ENCODE measurements at places on chromosomes 11 and 22.

GRCh38 chr11:66315921-66316811 lies 678 bp downstream of the CD248 start:
- no peak for DNase-seq

DNA sequence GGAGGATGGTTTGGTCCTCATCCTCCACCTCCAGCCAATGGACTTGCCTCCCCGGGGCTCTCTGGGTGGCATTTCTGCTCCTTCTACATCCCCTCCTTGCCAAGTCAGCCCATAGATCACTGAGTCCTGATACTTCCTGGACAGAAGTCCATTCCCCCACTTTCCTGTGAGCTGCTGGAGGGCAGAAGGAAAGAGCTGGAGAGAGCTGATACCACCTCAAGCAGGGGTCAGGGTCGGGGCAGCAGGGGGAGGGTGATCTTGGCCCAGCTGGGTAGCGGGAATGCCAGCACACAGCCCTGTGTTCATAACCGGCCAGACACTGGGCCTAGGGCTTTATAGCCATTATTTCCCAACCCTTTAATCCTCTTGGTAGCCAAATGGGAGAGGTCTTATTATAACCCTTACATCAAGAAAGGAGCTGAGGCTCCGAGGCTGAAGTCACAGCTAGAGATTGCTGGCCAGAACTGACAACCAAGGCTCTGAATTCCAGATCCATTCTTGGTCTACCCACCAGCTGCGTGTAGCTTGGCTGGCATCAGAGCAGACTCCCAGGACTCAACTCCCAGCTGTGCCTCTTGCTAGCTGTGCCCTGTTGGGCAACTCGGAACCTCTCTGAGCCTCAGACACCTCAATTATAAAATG lies 39.9 kb downstream of the CD6 start:
- DNase-seq, result no peak

- DNase-seq, result no peak
These were observed 2.8 kb downstream of the EHD1 start for GRCh38 chr11:64875369-64876228.

DNA sequence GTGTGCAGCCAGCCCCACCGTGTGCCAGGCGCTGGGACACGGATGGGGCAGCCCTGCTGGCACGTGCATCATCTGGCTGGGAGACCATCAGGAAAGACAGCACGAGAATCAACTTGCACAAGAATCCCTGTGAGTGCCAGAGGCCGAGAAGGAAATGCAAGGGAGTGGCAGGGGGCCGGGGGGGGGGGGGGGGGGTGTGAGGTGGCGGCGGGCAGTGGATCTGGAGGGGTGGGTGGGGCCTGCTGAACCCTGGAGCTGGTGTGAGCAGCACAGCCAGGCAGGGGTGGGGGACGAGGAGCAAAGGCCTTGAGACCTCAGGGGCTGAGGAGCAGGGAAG lies 14.0 kb upstream of the FLRT1 start:
- DNase-seq, result no peak

DNA sequence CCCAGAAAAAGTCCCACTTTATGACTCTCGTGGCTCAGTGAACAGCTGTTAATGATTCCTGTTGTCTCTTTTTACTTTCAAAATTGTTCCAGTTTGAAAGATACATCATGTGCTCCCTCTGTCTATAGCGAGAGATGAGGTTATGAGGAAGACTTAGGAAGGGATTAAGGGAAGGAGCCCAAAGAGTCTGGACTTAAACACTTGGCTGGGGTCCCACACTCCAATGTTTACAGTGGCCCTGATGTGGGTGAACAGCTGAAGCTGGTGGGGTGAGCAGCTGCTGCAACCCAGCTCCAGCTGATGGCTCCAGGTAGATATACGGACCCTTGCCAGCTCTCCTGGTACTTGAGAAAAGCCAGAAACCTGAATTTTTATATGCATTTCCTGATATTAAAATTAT lies 84.5 kb upstream of the PLET1 start:
- no peak for DNase-seq
